CD4-positive, alpha-beta T cell treated with Interleukin-2 at 100 ng/mL for 4 hours (primary cell): ENCODE measurements at places on chromosomes 11 and 22.
A peak's percentile ranks its signal among the peaks of the same experiment; 100 is the strongest.

DNA sequence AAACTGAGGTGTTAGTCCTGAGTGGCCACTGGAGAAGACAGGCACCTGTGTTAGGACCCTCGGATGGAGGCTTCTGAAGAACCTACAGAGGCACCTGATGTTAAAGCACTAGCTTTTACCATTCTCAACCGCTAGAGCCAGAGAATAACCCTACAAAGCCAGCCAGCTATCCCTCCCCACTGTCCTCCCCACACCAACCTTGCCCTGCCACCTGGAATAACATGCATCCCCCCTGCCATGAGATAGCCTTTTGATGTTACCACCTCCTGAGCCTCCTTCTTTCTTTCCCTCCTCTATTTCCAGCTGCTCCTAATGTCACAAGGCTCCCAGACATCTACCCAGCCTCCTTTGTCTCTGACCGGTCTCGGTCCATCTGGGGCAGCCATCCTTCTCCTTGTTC, 28.1 kb downstream of the COMMD9 start:
- DNase-seq = no peak

- peak; percentile 79 for DNase-seq
Measured at GRCh38 chr11:73177778-73178539, 35.8 kb upstream of the FCHSD2 start.

- DNase-seq = peak; percentile 26
Measured at GRCh38 chr22:48492366-48493320, 1335.0 kb downstream of the BRD1 start.

- DNase-seq = peak; percentile 18
Measured at GRCh38 chr22:41910050-41911000, 4.5 kb downstream of the SHISA8 start.

- DNase-seq = no peak
Measured at GRCh38 chr22:19574247-19574646, 50.0 kb upstream of the CLDN5 start.

DNA sequence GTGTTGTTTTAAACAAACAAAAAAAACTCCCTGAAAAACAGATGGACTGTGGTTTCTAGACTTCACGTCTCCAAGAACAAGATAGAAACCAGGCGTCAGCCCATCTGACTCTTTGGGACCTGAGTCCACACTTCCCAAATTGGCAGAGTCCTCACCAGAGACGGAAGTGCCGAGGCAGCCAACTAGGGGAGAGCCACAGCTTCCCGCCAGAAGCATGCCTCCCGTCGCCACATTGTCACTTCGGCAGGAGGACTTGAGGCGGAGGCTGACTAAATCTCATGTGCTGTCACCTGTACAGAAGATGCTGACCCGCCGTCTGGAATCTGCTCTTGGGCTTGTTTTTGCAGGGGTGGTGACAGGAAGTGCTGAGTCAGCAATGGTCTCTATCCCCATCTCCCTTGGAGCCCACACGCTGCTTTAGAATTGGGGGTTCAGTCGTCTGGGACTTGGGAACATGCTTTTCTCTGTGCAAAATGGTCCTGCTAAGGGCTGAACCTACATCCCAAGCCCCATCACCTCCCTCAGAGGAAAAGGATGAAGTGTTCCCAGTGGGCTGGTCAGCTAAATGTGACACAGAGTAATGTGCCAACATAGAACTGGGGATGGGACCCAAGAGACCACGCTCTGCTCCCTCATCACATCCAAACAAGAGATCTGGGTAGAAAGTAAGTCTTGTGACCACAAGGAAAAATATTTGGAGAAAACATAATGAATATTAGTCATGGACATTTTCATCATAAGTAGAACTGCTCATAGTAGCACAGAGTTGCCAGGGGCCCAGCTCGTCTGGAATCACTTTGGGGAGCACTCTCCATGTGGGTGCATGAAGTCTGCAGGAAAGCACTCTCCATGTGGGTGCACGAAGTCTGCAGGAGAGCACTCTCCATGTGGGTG, 152.9 kb downstream of the SNX19 start:
- DNase-seq = no peak

DNA sequence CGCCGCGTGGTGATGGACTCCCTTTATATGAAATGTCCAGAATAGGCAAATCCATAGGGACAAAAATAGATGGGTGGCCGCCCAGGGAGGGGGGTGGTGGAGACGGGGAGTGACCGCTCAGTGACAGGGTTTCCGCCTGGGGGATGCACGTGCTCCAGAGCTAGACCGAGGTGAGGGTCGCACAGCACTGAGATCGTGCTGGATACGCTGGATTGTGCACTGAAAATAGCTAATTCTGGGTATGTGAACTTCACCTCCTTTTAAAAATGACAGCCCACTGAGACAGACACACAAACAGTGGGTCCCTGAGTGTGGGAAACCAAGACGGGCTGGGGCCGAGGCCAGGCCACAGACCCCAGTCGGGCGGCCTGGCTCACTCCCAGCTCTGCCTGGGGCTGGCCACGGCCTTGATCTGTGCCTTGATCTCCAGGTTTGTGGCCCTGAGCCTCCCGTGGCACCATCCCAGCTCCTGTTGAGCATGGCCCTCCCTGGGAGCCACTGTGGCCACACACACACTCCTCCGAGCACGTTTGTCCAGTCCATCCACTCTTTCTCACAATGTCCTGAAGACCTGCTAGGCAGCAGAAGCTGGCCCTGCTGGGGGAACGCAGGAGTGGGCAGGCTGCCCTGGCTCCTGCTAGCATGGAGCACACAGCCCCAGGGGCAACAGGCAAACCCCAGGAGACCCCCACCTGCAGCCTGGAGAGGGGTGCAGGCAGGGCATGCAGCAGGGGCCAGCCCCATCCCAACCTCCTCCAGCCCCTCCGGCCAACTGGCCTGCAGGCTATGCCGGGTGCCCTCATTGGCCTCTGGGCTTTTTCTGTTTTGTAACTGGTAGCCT, 41.0 kb upstream of the TH start:
- no peak for DNase-seq

DNA sequence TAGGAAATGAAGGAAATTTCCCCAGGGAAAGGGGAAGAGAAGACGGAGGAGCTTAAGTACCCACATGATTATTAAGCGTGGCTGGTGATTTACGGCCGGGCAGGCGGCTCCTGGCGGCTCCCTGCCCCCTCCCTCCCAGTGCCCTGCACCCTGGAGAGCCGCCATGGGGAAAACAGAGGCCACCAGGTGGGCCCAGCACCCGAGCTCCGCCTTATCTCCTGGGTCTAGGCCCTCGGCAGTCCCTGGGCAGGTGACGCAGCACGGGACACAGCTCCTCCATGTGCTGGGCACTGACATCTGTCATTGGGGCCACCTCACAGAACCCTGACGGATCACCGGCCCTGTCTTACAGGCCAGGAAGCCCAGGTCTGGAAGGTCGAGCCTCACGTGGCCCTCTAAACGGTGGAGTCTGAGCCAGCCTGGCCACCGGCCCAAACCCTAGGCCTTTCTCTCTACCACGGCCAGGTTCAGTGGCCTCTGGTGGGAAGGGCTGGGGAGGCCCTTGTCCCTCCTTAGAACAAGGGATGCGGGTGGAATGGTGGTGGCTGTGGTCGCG, 60.2 kb upstream of the PPARA start:
- no peak for DNase-seq

DNA sequence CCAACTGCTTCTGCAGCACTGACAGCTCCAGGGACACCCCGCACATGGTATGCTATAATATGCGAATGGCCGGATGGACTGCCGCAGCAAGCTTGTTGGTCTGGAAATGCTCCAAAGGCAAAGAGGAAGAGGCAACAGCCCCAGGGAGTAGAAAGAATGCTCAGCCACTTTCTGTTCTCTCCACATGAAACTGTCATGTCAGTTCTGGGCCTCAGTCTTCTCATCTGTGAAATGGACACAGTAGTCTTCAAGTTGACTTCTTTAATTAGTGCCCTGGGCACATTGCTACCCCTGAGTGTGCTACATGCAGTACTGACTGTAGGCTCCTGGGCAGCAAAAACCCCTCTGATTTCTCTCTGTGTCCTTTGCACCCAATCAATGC, 19.9 kb downstream of the IL10RA start:
- no peak for DNase-seq

GRCh38 chr11:64568041-64568571, 22.9 kb upstream of the SLC22A12 start:
- DNase-seq = no peak

DNA sequence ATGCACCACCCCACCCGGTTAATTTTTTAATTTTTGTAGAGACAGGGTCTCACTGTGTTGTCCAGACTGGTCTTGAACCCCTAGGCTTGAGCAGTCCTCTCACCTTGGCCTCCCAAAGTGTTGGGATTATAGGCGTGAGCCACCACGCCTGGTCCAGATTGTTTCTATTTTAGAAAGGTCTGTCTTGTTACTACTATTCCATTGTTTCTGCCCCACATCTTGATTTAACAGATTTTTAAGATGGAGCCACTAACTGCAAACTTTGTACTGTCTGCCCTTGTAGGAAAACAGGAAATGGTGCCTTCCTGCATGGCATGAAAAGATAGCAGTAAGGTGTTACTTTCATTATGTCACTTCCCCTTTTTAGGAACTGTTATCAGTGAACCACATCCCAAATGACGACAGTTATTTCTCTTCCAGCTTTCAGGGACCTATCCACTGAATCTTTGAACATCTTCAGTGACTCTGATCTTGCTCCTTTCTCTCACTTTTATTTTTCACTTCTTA, 23.2 kb downstream of the TAF1D start:
- DNase-seq = peak; percentile 30

- no peak for DNase-seq
Measured at GRCh38 chr11:67400251-67400941, 1.3 kb downstream of the PPP1CA start.

DNA sequence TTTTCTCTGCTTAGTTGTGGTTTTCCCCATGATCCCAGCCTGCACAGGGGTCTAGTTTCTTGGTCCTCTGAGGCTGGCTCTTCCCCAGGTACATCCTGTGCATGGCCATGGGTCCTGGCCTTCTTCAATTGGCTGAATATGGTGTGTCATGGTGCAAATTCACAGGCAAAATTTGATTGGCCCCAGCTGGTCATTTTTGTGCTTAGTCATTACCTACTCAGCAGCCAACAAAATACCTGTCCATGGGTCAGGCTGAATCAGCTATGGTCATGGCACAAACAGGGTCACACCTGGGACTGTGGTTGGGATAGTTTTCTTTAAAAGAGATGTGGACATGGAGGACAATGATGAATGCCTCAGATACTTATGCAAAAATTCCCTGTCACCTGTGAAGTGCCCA, 85.7 kb downstream of the CSNK2A3 start:
- DNase-seq = no peak

DNA sequence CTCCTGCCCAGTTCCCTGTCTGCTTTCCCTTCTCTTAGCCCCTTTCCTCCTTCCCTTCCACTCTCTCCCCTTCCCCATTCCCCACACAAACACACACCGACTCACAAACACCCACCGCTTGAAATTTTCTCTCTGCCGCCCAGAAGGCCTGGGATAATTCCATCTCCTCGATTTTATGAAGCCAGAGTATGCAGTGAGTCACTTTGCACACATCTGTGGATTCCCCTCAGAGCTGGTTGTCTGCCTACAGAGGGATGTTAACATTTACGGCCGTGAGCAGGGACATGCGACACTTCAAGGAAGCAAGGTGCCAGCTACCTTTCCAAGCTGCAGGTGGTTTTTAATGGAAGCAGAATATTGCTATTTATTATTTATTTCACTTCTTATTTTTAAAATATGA, 332.0 kb downstream of the TENM4 start:
- DNase-seq = no peak

DNA sequence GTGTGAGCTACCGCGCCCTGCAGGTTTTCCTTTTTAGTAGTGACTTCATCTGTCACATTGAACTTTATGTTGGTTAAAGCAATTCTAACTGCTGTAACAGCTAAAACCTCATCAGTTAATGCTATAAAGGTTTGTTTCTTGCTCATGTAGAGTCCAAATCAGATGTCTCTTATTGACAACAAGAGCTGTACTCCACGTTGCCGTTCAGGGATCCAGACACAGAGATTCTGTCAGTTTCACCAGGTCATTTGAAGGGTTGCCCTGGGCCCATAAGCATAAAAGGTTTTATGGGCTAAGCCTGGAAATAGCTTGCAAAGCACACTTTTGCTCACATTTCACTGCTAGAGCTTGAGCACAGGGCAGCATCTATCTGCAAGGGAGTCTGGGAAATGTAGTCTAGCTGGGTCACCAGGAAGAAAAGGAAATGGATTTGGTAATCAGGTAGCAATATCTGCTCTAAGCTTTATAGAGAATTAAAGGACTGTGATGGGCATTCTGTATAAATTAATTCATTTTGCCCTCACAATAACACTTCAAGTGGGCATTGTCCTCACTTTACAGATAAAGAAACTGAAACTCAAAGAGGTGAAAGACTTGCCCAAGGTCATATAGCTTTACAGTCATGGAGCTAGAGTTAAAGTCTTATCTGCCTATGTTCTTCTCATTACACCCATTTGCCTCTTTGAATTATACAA, 25.2 kb upstream of the PTPRJ start:
- DNase-seq = no peak

- DNase-seq = no peak
Measured at GRCh38 chr11:111047374-111047773, 198.2 kb upstream of the POU2AF2 start.

GRCh38 chr11:78711735-78712134, 137.1 kb upstream of the NARS2 start:
- no peak for DNase-seq

GRCh38 chr11:121508449-121508848, 55.7 kb upstream of the SORL1-AS1 start:
- no peak for DNase-seq

- no peak for DNase-seq
Measured at GRCh38 chr11:46594374-46594700, 514 bp upstream of the AMBRA1 start.

- DNase-seq = no peak
Measured at GRCh38 chr11:43786016-43786415, 94.6 kb upstream of the ALKBH3 start.

DNA sequence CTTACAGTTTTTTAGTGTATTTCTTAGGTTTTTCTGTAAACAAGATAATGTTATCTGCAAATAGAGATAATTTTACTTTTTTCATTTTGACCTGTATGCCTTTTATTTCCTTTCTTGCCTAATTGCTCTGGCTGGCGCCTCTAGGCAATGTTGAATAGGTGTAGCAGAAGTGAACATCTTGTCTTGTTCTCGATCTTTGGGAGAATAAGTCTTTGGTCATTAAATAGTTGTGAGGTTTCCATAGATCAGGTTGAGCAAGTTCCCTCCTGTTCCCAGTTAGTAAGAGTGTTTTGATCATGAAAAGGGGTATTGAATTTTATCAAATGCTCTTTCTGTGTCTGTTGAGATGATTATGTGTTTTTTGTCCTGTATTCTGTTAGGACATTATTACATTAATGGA, 24.0 kb downstream of the PIH1D2 start:
- no peak for DNase-seq

DNA sequence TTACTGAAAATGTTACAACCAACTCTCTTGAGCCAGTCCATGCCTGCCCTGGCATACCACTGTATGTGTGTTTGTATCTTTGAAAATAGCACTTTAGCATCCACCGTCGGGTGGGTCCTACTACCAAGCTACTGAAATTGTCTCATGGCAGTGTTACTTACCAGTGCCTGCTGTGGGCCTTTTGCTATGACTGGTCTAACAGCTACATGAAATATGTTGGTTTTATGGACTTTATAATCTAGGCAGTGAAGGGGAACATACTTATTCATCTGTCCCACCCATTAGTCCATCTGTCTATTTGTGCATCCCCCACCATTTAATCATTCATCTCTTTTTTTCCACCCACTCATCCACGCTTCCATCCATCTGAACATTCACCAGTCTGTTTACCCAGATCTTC, 106.0 kb downstream of the NAV2 start:
- no peak for DNase-seq

GRCh38 chr11:8745431-8746253, 63.0 kb downstream of the RPL27A start:
- DNase-seq = no peak

GRCh38 chr22:33728847-33729246, 191.4 kb downstream of the LARGE1 start:
- no peak for DNase-seq
